ENCODE measurements at places on chromosomes 16 and 17. TPM values are rescaled to one million over a fixed set of nuclear protein-coding genes. Genes with fewer than 3 reads are reported as not detected.

The SYNGR2 gene
- 63.7 TPM for polyA plus RNA-seq

The TUBB3 gene
- polyA plus RNA-seq: 56.5 TPM

The CES5A gene
- polyA plus RNA-seq: 0.83 TPM

The BRIP1 gene
- polyA plus RNA-seq: 10.5 TPM

The GNAO1 gene
- 37.1 TPM for polyA plus RNA-seq

The MYH2 gene
- polyA plus RNA-seq: 3.3 TPM

The KRT25 gene
- polyA plus RNA-seq: 1.6 TPM

The ST6GALNAC1 gene
- 11.9 TPM for polyA plus RNA-seq

The TMIGD1 gene
- polyA plus RNA-seq: not detected

DNA sequence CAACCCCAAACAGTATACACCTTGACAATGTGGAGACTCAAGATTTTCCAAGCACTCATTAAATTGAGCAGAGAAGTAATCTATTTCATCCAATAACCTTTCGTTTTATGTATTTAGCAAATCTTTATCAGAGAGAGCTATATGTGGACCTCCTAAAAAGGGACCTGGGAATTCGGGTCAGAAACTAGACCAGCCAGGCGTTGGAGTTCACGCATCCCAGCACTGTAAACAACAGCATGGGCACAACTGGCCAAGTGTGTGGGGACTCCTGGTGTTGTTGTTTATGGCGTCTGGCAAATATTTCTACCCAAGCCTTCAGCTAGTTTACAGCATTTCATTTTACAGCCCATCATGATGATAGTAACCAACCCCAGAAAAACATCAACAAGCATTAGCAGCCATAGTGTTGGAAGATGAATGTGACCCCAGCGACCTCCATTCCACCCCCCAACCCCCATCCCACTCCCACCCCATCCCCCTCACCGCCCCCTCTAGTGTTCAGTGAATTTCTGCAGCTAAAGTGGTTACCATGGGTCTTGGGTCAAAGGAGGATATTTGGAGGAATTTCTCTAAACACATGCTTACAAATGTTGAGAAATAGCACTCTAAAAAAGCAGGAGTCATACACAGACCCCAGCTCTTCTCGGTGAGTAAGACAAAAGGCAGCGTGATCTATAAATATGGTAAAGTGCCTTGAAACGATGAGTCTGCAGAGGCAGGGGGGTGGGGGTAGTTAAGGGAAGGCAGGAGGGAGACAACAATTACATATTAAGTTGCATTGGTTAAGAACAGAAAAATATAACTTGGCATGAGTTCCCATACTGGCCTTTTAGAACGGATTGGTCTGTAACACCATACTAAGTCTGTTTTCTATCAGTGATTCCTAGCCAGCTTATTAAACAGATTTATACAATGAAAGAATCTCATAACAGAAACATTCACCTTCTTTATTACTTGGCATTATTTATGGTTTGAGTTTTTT lies 91.4 kb upstream of the TBX2 start:
- DNase-seq: no peak

DNA sequence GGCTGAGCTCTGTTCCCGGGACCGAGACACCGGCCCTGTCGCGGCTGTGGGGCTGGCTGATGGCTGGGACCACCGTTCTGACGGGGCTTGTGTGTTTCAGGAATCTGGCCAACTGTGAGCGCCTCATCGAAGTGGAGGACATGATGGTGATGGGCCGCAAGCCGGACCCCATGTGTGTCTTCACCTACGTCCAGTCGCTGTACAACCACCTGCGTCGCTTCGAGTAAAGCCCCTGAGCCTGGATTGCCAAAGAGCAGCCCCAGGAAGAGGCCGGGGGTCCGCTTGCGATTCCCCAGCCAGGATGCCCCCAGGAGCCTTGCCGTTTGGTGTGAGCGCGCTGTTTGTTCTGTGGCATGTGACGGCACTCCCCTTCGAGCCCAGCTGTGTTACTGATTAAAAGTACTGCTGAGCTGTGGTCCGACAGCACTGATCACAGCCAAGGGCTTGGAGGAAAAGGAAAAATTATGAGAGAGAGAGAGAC lies 23.0 kb downstream of the SMTNL2 start:
- DNase-seq: peak; percentile 77

DNA sequence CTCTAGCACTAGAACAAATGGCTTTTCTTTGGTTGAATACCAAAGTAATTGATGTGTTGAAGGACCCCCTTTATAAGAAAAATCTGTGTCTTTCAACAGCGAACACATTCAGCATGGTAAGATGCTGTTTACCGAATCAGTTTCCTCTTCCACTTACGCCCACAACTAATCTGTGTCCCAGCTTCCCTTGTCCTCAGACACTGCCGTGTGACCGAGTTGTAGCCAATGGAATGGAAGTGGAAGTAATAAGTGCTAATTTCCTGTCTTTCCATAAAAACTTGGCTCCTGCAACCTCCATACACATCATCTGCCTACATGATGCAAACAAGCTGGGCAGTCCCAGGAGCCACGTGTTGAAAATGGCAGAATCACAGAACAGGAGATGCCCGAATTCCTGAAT lies 10.4 kb downstream of the CDIPT start:
- no peak for DNase-seq

DNA sequence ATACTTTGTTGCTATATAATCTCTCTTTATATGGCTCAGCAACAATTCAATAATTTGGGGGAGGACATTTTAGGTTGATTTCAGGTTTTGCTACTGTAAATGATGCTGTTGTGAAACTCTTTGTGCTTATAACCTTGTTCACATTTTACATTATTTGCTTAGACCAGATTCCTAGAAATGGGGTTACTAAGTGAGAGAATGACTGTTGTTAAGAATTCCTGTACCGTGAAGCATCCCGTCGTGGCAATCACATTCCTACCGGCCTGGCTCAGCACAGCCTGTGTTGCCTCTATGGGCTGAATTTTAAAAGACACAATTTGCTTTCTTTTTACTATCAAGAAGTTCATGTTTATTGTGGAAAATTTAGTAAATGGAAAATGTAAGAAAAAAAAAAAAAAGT lies 31.4 kb downstream of the B9D1 start:
- no peak for DNase-seq

GRCh38 chr17:49577963-49578362 lies 2.3 kb downstream of the NXPH3 start:
- DNase-seq: no peak

GRCh38 chr17:82053556-82054263 lies 2.0 kb downstream of the GPS1 start:
- DNase-seq: no peak

- DNase-seq: no peak
These were observed 28.8 kb upstream of the CCL22 start for GRCh38 chr16:57329718-57330327.

DNA sequence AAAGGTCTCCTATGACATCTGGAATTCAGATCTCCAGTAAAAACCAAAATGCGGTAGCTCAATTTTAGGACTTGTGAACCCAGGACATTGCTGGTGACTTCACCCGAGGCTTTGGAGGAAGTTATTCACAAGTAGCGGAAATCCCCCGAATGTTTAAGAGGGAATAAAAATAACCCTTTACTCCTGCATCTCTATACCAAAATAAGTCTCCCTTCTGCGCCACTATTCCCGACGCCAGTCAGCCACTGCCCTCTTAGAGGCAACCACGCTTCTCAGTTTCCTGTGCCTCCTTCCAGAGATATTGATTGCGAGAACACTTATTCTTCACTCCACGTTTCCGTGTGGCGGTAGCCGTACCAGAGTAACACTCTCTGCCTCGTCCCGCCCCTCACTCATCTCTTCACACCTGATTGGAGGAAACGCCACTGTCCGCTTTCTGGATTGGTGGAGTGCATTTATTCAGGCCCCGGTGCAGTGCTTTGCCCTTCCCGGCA lies 27.4 kb downstream of the EMP2 start:
- peak; percentile 86 for DNase-seq

GRCh38 chr16:55905651-55906050 lies 30.5 kb upstream of the CES5A start:
- DNase-seq: no peak

GRCh38 chr17:29562615-29563014 lies 4.2 kb downstream of the ABHD15 start:
- no peak for DNase-seq

- DNase-seq: no peak
These were observed 52.2 kb downstream of the BCAS3 start for GRCh38 chr17:60729854-60730253.

- DNase-seq: no peak
These were observed 199.4 kb downstream of the TANC2 start for GRCh38 chr17:63165400-63165799.

DNA sequence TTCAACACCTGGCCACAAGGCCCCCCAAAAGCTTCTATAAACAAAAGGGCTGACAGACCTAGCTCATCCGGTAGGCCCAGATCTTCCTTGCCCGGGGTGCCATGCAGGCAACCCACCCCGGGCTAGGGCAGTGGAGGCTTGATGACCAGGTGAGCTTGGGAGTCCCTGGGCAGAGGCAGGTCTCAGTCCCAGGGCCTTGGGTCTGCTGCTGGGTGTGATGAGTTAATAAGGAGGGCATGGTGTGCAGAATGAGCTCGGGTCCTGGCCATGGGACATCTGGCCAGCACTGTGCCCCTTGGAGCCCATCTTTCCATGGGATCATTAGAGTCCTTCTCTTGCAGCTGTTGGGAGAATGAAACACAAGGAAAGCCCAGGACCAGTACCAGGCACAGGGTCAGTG lies 20.2 kb upstream of the MPRIP start:
- no peak for DNase-seq

DNA sequence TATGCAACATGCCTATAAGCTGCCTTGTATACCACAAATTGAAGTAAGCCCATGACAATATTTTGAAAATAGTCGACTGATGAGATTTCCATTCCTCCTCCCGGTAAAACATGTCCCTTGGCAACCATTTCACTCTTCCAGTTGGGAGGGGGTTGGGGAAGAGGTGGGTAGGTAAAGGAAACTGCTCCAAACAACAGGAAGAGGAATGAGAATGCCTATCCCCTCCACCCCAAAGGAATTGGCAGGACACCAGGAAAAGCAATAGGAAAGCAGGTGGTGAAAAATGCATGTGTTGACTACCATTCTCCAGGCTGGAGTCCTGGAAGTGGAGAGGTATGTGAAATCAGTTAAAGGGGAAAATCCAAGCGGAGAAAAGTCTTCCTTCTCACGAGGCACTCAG lies 455.9 kb upstream of the PSMD7 start:
- DNase-seq: no peak

GRCh38 chr16:89332243-89332901 lies 114.9 kb downstream of the ZNF778 start:
- no peak for DNase-seq

DNA sequence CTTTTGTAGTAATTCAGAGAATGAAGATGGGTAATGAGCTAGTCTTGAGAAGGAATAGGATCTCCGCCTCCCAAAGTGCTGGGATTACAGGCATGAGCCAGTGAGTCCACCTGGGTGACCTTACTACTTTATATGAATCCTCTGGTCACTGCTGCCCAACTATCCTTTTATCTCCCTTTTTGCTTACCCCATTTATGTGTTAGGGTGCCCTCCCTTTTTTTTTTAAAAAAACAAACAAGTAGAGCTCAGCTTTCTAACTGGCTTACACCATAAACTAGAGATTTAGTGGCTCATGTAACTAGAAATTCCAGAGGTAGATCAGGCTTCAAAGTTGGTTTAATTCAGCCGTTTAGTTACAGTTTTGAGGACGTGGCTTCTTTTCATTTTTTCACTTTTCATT lies 15.6 kb downstream of the USP10 start:
- no peak for DNase-seq

GRCh38 chr16:2818272-2818876 lies 1.3 kb downstream of the PRSS21 start:
- no peak for DNase-seq

DNA sequence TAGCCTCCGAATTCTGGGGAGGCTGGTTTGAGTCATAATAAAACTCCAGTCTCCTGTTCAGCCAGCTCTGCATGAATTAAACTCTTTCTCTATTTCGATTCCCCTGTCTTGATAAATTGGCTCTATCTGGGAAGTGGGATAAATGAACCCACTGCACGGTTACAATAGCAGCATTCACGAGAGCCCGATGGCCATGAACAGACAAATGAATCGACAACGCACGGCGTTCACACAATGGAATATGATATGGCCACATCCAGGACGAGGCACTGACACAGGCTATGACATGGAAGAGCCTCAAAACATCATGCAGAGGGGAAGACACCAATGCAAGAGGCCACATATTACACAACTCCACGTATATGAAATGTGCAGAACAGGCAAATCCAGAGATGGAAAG lies 5.6 kb upstream of the CARD14 start:
- DNase-seq: no peak

GRCh38 chr17:74228306-74228978 lies 15.1 kb downstream of the TTYH2 start:
- no peak for DNase-seq

DNA sequence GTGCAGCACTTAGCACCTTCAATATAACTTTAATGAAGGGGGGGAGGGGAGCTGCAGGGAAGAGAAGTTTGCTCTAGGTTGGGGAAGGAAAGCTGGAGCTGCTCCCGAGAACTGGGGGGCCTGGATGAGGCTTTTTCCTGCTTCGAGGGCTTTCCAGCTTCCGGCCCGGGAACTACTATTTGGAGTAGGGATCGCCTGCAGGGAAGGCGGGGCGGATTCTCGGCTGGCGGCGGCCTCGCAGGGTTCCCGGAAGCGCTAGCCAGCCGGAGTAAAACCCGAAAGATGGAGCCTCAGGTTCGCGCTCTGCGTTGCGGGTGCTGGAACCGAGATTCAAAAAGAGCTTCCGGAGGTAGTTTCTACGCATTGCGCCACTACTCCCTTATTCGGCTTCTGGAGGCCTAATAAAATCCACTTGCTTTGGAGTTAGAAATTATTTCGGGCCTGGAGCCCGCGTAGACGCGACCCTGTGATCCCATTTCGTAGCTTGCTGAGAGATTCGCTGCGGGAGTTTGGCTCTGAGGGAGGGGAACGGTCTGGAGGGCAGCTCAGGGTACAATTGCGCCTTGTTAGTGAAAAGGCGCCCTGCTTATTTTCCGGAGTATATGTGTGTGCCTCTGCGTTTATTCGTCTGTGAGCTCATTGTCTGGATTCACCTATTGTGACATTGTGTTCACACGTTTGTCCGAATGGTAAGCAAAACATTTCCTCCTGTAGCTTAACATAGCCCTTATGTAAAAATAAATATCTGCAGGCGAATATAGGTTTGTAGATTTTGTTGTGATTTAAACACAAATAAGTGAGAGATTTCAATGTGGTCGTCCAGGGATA lies 652 bp downstream of the PRAC2 start:
- DNase-seq: no peak

DNA sequence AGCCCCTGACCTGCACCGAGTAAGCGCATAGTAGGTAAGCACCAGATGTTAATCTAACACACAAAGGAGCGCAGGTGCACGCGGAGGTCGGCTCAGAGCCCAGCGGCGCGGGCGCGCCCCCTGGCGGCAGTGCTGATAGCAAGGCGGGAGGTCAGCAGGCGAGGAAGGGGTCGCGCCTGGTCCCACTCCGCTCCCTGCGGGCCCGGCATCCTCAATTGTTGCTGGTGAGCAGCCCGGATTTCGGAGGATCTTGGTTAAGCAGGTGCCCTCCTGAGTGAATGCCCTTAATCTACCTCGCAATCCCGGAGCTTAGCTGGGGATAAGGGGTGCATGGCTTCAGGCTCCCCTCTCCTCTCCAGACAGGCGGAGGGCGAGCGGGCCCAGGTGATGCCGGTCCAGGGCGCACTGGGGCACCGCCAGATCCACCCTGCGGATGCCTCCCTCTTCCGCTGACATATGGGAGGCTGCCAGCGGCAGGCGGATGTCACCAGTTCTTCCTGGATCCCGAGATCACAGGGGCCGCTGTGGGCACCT lies 4.0 kb upstream of the WNT3 start:
- DNase-seq: peak; percentile 51

Measured in testis (tissue), 5 donors.